ENCODE measurements at places on chromosomes 7 and 10.

DNA sequence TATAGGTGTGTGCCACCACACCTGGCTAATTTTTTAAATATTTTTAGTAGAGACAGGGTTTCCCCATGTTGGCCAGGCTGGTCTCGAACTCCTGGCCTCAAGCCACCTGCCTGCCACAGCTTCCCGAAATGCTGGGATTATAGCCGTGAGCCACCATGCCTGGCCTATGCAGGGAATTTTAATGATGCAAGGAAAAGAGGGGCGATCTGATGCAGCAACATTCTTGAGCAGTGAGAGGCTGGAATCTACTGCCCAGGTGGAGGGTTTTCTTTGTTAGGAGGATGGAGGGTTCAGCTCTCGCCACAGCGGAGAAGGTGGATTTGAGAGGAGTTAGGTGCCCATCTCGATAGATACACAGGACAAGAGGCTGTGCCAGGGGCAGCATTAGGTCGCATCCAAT, 332.3 kb downstream of the GATA3 start:
- DNase-seq: no peak

GRCh38 chr7:99588868-99589267, 9.2 kb upstream of the TMEM225B start:
- no peak for DNase-seq

DNA sequence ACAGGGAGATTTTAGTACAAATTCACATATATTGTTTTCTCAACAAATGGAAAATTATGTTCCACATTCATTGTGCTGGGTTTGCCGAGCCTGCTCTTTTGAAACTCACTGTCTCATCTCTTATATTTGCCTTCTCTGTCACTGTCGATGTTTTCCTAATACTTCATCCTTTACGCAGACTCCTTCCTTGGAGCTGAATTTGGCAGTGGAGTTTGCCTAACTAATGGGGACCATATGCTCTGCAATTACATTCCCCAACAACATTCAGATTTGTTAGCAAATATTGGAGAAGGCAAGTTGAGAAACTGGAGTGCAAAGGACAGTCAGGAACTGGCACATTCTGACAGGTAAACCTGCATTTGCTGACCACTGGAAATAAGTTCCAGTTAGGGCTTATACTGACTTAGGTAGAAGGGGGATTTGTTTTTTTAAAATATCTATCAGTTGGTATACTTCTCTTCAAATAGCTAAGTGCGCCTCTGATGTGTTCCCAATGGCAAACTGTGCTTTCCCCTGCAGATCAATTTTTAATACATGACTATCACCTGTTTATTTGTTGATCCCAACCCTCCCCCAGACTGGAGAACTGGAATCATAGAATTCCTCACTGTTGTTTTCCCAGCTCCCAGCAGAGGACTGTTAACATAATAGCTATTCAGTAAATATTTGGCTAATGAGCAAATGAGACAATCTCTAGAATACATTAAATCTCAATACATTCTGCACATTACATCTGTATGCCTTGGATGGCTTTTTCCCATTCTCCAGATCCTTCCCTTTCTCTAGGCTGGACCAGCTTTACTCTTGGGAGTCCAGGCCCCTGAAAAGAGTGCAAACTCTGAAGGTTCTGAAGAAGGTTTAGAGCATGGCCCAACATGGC, 769.3 kb downstream of the KCNMA1 start:
- no peak for DNase-seq

- no peak for DNase-seq
Measured at GRCh38 chr10:20132816-20133215, 316.6 kb downstream of the PLXDC2 start.

DNA sequence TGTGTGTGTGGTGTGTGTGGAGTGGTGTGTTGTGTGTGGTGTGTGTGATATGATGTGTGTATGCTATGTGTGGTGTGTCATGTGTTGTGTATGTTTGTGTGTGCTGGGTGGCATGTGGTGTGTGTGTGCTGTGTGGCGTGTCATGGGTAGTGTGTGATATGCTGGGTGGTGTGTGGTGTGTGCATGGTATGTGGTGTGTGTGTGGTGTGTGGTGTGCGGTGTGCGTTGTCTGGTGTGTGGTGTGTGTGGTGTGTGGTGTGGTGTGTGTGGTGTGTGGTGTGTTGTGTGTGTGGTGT, 37.5 kb upstream of the DNAJB6 start:
- no peak for DNase-seq

DNA sequence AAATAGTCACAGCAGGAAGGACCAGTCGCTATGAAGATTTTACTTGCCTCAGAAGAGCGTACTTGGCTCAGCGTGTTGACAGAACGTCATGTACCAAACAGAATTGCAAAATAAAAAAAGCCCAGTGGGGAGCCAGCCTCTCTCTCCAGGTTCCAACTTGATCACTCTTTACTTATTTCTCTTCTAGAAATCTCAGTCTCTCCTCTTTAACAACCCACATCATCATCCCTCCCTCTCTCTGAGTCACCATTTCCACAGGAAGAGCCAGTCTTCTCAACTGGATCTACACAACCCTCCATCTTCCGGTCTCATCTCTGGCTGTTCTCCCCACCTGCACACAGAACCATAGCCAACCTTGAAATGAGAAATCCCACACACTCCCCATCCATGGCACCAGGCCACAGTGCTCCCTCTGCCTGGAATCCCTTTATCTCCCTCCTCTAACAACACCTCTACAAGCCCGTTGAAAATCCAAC, 718.3 kb downstream of the GRID1 start:
- no peak for DNase-seq

DNA sequence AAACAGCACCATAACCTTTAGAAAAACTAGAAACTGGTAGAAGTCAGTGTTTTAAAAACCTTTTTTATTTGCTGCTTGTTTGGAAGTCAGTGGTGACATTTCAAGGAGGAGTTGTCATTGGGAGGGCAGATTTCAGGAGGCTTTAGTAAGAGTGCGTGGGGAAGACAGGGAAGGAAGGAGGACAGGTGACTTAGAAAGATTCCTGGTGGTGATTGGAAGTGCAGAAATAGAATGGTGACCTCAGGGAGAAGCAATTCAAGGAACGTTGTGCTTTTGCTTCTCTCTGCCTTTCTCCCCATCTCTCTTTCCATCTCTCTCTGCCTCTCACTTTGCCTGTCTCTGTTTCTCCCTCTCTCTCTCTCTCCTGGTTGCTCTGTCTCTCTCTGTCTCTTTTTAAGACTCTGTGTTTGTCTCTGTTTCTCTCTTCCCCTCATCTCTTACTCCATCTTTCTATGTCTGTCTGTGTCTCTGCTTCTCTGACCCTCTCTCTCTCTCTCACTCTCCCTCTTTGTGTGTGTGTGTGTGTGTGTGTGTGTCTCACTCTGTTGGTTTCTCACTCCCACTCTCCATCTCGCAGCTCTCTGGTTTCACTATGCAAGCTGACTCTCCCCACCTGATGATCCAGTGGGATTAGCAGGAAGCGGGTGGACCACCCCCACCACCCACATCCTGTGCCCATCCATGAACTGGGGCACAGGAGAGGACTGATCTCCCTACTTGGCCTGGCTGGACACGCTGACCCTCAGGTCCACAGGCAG, 10.9 kb upstream of the PFKP start:
- DNase-seq: no peak

DNA sequence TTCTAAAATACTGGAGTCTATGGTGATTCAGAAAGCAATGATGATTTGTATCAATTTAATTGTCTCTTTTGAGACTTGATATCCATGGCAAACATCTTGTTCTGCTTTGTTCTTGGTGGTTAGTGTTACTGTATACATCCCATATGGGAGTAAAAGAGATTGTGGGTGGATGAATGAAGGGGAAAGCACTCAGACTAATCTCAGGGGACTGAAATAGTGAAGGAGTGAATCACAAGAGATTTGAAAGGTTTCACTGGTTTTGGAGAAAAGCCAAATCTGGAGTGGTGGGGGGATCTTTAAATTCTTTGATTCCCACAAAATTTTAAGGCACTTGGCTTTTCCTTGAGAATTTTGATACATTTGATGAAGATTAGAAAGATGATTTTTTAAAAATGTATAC, 369.4 kb downstream of the INHBA start:
- DNase-seq: no peak
